ENCODE measurements at places on chromosomes 7 and 10.
A peak's percentile ranks its signal among the peaks of the same experiment; 100 is the strongest.

- DNase-seq, result no peak
Observed at GRCh38 chr7:18896343-18896975, 221.0 kb downstream of the TWIST1 start.

GRCh38 chr7:30159698-30160143 is 24.9 kb downstream of the MTURN start:
- no peak for DNase-seq

DNA sequence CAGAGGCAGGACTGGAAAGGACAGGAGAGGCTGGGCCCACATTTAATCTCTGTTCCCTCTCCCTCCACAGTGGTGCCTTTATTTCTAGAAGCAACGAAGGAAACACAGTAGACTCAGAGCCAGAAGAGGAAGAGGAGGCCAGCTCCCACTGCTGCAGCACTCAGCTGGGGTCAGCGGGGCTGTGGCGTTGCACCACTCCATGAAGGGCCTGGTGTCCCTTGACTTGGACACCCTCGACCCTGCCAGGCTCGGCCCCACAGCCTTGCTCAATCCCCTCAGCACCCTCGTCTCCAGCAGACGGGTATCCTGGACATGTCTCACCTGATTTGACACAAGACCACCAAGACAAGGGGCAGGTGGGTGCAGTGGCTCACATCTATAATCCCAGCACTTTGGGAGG is 38.8 kb downstream of the PRKAG2 start:
- DNase-seq, result no peak

GRCh38 chr10:110241841-110242240 is 34.4 kb downstream of the MXI1 start:
- DNase-seq, result no peak

GRCh38 chr10:92027141-92027540 is 103.6 kb downstream of the BTAF1 start:
- DNase-seq, result no peak

DNA sequence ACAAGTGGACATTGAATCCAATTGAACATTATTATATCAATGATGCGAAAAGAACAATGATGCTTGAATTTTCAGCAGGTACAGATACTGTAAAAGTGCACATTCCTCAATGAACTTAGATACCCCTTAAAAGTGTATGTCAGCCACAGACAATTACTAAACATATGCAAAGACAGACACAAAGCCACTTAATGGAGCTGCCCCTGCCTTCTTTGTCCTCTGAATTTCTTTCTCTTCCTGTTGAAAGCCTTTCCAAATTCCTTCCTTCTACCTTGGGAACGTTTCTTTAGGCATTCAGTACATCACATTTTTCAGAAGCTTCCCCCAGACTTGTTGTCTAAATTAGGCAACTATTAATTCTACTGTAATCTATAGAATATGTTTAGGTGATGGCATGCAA is 706.8 kb upstream of the MBL2 start:
- DNase-seq, result no peak

DNA sequence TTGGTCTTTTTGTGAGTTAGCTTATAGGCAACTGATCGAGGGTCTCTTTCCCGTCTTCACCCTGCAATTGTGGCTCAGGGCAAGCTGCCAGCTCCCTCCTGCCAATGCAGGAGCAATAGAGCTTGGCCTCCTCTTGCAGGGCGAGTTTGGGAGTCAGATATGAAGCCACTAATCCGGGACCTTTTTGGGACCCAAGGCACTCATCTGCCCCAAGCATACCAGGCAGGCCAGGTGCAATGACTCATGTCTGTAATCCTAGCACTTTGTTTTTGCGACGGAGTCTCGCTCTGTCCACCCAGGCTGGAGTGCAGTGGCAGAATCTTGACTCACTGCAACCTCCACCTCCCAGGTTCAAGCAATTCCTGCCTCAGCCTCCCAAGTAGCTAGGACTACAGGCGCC is 21.1 kb downstream of the LIMK1 start:
- no peak for DNase-seq

DNA sequence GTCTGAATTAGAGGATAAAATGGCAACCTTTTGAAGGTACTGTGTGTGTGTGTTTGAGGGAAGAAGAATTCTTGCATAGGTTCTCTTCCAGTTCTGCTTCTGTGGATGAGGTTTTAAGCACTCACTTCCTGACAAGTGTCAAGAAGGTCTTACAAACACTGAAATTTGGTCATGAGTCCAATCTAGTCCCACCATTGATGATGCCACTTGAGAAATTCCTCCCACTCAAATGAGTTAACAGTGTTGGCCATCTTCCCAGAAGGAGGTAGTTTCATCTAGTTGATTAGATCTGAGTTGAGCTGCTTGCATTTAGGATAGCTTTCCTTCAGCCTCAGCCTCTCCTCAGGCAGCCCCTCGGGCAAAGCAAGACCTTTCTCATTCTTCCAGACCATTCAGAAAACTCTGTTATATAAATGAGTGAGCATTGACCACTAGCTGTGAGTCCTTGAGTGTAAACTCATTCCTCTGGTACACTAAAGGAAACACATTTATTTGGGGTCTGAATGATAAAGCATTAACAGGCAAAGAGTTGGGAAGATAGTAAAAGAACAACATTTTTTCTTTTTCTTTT is 189.5 kb downstream of the TRIL start:
- DNase-seq, result peak; percentile 26

DNA sequence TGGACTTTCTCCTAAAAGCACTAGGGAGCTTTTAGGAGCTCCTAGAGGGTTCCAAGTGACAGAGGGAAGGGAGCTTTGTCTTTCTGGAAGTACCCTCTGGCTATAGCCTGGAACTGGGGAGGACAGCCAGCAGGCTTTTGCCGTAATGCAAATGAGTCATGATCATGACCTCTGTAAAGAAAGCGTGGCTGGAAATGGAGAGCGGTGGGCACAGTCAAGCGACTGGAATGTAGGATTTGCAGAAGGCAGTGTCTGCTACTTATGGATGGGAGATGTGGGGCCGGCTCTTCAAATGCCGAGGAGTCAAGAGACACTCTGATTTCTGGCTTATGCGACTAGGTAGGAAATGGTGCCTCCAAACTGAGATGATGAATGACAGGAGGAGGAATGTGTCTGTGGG is 34.6 kb upstream of the PLPP4 start:
- peak; percentile 64 for DNase-seq

- no peak for DNase-seq
Observed at GRCh38 chr7:81468526-81468925, 301.3 kb downstream of the HGF start.

GRCh38 chr7:727104-727805 is at the start of gene PRKAR1B:
PRKAR1B (minus strand) TSS chr7:727281; CDS start chr7:711505, 15,776 bp downstream.
- no peak for DNase-seq

GRCh38 chr10:126402721-126403695 is 14.7 kb upstream of the ADAM12 start:
- DNase-seq, result no peak

- DNase-seq, result no peak
Observed at GRCh38 chr10:8416192-8416701, 361.8 kb downstream of the GATA3 start.
